Fibroblast of pulmonary artery (primary cell): ENCODE measurements at places on chromosomes 12 and 14.
A peak's percentile ranks its signal among the peaks of the same experiment; 100 is the strongest.

GRCh38 chr12:121537814-121538698, 42.8 kb downstream of the KDM2B start:
- no peak for DNase-seq

DNA sequence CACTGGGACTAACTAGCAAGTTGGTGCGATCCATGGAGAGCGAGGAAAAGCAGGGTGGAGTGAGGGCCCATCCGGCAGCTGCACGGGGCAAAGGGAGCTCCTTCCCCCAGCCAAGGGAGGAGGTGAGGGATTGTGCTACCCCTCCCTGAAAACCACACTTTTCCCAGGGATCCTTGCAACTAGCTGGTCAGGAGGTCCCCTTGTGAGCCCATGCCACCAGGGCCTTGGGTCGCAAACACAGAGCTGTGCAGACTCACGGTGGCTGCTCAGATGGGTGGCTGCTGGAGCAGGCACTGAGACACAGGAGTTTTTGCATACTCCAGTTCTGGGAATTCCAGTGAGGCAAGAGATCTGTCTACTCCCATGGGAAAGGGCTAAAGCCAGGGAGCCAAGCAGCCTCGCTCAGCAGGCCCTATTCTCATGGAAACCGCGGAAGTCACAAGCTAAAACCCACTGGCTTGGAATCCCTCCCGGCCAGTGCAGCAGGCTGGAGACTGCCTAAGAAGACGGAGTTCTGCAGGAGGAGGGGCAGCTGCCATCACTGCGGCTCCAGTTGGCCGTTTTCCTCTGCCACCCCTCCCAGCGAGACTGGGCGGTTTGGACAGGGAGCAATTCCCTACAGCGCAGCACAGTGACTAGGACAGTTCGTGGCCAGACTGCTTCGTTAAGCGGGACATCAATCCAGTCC, 10.9 kb upstream of the ZNF705A start:
- peak; percentile 92 for DNase-seq

DNA sequence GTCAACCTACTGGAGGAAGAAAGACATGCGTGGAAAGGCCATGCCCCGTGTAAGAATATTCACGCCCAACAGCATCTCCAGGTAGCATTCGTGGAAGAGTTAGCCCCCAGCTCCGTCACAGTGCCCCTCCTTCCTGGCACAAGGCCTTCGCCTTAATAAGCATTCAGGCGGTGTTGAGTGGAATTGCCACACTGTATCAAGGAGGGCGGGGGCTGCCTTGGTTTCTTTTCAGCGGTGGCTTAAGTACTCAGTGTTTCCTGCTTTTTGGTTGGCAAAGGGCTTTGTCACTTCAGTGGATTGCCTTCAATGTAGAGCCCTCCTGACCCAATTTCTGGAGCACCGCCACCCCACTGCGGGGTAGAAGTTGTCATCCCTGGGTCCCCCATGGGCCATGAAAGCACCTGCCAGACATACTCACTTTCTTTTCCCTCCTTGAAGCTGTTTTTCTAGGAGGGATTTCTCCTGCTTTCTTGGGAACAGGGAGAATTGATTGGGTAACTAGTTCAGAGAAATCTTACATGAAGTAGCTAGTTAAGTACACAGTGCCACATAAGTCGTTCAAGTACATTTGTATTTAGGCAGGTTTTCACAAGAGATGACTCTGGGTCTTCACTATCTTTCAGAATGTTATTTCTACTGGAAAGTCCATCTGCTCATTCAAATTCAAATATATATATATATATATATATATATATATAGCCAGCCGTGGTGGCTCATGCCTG, 65.5 kb upstream of the STON2 start:
- DNase-seq: no peak

DNA sequence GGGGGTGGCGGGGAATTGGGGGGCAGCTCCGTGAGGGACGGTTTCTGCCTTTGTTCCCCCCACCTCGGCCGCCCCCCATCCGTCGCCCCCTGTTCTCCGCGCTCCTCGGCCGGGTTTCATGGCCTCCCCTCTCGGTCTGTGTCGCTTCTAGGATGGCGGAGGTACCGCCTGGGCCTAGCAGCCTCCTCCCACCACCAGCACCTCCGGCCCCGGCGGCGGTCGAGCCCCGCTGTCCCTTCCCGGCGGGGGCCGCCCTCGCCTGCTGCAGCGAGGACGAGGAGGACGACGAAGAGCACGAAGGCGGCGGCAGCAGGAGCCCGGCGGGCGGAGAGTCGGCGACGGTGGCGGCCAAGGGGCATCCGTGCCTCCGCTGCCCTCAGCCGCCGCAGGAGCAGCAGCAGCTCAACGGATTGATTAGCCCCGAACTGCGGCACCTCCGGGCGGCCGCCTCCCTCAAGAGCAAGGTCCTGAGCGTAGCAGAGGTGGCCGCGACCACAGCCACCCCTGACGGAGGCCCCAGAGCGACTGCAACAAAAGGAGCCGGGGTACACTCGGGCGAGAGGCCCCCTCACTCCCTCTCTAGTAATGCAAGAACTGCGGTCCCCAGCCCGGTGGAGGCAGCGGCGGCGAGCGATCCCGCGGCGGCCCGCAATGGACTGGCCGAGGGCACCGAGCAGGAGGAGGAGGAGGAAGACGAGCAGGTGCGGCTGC, 575 bp downstream of the NAA30 start:
- DNase-seq: no peak

GRCh38 chr12:91496337-91496736, 313.7 kb upstream of the DCN start:
- no peak for DNase-seq

GRCh38 chr12:67288561-67288960, 19.4 kb downstream of the CAND1 start:
- no peak for DNase-seq

DNA sequence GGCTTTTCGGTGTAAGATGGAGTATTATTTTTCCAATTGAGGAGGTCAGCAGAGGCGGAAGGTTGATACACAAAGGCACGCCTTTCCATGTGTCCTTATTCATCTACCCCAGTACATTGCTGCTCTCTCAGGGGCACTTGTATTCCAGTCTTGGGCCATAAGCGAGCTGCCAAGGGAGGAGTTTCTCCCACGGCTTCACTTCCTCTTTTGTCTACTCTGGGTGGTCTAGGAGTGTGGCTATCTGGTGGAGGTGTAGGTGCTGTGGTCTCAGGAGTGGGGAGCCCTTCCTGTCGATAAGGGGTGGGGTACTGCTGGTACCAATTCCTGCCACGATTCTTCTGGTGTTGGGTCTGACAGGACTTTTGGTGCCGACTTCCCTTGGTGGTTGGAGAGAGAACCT, 73.4 kb downstream of the GAS2L3 start:
- no peak for DNase-seq

GRCh38 chr12:117279606-117280005, 81.8 kb downstream of the NOS1 start:
- no peak for DNase-seq
